ENCODE measurements at places on chromosomes 5 and 9.

- DNase-seq: no peak
These were observed 488.7 kb upstream of the TYRP1 start for GRCh38 chr9:12204512-12204911.

- no peak for DNase-seq
These were observed 80.8 kb downstream of the ARRDC3 start for GRCh38 chr5:91302305-91302704.

DNA sequence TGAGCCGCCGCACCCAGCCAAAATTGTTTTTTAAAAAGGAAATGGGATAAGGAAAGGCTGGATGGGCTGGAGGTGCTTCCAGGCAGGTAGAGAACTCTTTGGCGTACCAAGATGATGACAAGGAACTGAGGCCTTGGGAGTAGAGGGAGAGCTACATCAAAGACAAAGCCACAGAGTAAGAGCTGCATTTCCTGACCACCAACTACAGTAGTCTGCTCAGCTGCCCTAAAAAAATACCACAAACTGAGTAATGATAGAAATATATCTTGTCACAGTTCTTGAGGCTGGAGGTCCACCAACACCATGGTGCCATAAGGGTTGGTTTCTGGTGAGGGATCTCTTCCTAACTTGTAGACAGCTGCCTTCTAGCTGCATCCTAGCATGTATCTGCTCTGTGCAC, 8.2 kb downstream of the OR1K1 start:
- no peak for DNase-seq

- peak; percentile 92 for DNase-seq
These were observed 8.8 kb upstream of the LCP2 start for GRCh38 chr5:170306381-170306831.

- no peak for DNase-seq
These were observed 96.0 kb downstream of the ACTL7B start for GRCh38 chr9:108759835-108760234.

DNA sequence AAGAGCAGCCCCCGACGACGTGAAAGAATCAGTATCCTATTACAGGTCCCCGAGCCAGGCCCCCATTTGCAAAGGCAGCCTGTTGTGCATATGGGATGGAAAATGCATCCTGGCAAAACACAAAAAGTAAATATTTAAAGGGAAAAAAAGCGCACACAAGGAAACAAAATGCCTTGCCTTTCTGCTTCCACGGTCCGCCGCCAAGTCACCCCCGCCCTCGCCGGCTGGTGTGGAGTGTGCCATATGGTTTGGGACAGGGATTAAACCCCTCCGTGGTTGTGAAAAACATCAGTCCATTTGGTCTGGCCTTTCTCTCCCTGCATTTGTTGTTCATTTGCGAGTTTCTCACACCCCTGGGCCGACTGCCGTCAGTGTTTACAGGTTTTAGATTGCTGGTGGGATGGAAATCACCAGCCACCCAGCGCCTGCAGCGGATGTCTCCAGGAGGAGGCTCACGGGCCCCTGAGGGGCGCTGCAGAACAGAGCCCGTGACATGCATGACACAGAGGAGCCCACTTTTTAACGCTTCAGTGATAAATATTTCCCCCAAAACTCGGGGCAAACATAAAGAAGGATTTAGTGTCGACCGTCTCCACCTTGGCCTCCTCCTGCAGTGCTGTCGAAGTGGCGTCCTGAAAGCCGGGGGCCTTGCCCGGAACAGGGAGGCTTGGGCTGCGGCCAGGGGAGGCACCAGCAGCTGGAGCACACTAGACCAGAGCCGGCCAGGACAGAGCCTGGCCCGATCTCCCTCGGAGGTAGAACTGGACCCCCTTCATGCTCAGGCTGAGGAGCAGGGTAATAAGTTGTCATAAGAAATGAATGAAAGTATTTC, 161.5 kb downstream of the HSD17B3 start:
- no peak for DNase-seq

- peak; percentile 97 for DNase-seq
These were observed 217.9 kb upstream of the KLF4 start for GRCh38 chr9:107707428-107707837.

GRCh38 chr9:113632776-113633590, 169.5 kb downstream of the RGS3 start:
- peak; percentile 57 for DNase-seq

DNA sequence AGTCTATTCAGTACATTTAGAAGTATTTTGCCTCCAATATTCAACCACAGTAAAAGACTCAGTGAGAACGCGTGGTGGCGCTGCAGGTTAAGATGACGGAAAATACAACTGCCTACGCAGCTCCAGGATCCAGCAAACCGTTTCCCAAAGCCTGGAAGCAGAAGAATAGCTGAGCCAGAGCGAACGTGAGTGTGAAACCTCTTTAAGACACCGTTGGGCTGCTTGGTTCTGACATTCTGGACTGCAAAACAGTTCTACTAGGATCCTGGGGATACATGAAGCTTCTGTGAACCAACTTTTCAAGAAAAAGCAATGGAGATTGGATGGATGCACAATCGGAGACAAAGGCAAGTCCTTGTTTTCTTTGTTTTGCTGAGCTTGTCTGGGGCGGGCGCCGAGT, at the start of gene PCDHB16:
Gene PCDHB16, plus strand, starts transcription at position 140 of the 400 bp plus-strand sequence. Its CDS starts 173 bp downstream, at position 313.
- DNase-seq: no peak

DNA sequence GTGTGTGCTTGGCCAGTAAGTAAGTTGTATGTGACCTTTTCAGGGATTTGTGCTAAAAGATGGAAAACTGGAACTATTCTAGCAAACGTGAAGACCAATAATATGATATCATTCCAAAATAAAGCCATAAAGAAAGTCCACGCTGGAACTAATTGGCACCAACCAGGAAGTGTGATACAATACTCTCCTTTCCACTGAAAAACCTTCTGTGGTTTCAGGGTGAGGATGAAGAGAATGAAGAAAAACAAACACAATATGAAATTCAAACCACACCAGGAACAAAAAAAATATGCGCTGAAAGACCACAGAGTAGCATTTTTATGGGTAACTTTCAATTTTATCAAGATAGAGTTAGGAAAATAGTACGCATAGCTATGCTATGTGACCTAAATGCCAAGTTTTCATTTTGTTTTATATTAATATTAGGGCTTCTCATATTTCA, 105.8 kb downstream of the EFNA5 start:
- peak; percentile 40 for DNase-seq

GRCh38 chr5:164204338-164204946, 699.0 kb downstream of the MAT2B start:
- DNase-seq: no peak

GRCh38 chr9:4792054-4792571, 631 bp upstream of the RCL1 start:
- DNase-seq: no peak

- DNase-seq: no peak
These were observed 49.7 kb downstream of the AHRR start for GRCh38 chr5:370959-371810.

DNA sequence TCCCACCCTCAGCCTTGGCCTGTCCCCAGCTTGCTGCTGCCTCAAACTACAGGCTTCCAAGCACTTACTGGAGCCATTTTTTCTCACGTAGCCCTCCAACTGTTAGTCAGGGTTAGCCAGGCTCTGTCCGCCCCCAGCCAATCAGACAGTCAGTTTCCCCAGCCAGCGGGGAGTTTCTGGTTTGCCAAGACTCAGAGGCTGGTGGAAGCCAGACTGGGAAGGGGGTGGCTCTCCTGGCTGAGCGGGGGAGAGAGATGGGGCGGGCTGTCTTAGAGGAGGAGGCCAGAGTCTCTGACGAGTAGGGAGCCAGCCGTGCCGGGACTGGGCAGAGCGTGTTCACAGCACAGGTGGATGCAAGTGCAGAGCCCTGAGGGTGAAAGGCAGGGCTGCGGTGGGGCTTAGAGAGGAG, 15.3 kb downstream of the PROP1 start:
- no peak for DNase-seq

DNA sequence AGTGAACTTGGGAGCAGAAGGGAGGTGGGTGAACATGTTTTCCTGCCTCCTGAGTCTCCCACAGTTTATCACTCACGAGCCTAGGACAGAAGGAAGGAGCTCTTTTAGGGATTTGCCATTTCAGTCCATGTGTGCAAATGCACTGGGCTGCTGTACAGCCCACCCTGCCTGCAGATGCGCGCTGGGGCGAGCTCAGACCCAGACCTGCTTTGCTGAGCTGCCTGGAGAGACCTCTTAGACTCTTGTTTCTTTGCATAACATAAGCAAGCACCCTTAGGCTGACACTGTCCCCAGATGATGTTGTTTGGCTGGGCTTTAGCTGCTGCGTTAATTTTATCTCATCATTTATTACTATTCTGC, 199.0 kb downstream of the CACNA1B start:
- DNase-seq: no peak

DNA sequence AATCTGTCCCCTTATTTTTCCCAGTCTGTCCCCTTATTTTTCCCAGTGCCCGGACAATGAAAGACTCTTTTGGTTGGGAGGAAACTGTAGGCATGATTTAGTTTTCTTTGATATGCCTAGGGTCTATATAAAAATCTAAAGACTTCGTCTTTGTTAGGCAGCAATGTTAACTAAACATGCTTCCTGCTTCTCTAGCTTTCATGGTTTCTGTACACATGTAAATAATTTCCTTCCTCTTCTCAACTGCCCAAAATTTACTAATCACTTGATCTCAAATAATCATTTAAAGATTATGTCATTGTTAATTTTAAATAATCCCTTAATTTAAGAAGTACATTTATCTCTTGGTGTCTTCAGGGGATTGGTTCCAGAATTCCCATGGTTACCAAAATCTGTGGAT, 47.8 kb upstream of the RAPGEF6 start:
- DNase-seq: no peak

GRCh38 chr9:680106-680505, 161.4 kb upstream of the DMRT1 start:
- DNase-seq: no peak

DNA sequence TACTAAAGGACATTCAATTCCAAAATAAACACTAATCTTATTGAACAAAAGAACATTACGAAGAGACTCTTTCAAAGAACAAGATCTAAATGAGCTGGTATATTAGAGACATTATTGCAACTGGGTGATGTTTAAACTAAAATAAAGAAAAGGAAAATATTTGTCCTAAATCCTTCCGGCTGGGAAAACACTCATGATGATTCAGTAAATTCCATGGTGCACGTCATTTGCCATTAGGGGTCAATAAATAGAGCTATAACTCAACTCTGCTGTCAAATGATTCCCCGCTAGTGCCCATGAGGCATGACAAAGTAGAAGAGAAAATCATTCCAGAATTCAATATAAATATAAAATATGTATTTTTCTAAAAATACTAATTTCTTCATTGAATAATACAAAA, 565.5 kb upstream of the TUSC1 start:
- DNase-seq: peak; percentile 61

DNA sequence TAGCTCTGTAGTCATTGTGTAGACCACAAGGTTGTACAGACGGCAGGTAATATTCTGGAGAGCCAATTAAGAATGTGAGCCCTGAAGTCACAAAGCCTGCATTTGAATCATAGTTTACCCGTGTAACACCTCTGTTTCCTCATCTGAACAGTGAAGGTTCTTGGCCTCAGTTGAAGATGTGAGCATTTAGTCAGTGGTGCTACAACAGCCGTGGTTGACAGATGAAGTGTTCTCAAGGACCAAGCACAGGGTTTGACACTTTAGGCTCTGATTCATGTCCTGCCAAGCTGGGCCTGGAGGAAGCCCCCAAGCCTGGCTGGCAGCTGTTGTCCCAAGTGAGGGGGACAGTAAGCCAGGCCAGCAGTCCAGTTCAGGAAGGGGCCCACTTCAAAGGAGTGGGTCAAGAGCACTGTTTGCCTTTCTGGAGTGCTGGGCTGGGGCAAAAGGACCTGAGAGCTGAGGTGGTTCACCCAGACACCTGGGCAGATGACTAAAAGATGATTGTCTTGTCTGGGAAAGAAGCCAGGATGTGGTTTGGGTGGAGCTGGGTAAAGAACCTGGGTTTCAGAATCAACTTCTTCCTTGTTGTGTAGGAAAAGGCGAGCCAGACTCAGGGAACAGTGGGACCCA, 20.7 kb downstream of the FAXDC2 start:
- no peak for DNase-seq

GRCh38 chr9:124303762-124304161, 46.0 kb downstream of the NEK6 start:
- no peak for DNase-seq

- DNase-seq: no peak
These were observed 73.7 kb downstream of the MAP1B start for GRCh38 chr5:72180925-72181324.

DNA sequence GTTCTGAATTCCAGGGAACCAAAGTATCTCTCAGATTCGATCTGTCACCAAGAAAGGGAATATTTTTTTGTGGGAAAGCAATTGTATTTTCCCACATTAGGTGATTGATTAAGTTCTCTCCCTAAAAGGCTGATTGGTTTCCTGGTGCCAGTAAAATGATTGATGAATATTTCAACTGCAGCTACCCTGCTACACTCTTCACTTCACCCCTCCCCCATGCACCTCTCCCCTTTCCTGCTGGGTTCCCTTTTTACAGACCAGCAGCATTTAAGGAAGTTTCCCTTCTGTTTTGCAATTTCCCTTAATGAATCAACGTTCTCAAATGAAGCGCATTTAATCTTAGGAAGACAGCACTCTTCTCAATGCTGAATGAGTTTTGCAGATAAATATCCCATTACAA, 13.1 kb downstream of the NR6A1 start:
- no peak for DNase-seq

- DNase-seq: no peak
These were observed 153.6 kb upstream of the CD180 start for GRCh38 chr5:67350185-67350584.

GRCh38 chr5:36150676-36151433, 832 bp downstream of the LMBRD2 start:
- DNase-seq: peak; percentile 45

GRCh38 chr5:127228540-127229184, 61.9 kb upstream of the MEGF10 start:
- no peak for DNase-seq

DNA sequence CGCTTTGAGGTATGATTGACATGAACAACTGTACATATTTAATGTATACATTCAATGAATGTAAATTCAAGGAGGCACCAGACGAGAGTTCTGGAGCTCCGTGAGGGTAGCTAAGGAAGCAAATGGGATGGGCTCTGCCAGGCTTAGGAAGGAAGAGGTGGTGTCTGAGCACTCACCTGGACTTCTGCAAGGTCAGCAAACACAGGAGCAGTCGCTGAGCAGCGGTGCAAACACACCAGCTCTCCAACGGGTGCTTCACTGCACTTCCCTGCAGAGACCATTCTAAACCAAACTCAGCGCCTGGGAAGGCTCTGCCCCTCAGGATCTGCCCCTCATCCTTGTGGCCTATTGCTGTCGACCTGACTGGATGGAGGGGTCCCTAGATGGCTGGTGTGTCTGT, 101.5 kb downstream of the COL23A1 start:
- DNase-seq: no peak

GRCh38 chr9:94714494-94714893, 12.0 kb upstream of the AOPEP start:
- DNase-seq: peak; percentile 18

DNA sequence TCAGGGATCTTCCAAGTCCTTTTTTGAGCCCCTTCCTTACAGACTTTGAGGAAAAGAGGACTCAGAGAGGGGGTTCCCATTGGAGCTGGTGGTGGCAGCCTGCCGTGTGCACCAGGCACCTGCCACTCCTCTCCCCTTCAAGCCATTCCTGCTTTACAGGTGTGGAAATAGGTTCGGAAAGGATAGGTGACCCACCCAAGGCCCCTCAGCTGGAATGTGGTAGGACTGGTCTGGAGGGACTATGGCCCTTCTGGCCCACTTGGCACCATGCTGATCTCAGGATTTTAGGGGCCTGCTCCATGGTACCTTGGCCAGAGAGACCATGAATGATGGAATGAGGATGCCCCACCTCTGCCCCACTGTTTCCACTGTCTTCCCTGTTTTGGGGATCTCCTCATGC, 1.4 kb downstream of the GALNT12 start:
- no peak for DNase-seq

- DNase-seq: no peak
These were observed 15.4 kb downstream of the CCL28 start for GRCh38 chr5:43396762-43397304.
